ENCODE measurements at places on chromosomes 2 and 18. TPM values are rescaled to one million over a fixed set of nuclear protein-coding genes. Genes with fewer than 3 reads are reported as not detected.

Gene CLEC4F
- polyA plus RNA-seq, result 2.6 TPM

DNA sequence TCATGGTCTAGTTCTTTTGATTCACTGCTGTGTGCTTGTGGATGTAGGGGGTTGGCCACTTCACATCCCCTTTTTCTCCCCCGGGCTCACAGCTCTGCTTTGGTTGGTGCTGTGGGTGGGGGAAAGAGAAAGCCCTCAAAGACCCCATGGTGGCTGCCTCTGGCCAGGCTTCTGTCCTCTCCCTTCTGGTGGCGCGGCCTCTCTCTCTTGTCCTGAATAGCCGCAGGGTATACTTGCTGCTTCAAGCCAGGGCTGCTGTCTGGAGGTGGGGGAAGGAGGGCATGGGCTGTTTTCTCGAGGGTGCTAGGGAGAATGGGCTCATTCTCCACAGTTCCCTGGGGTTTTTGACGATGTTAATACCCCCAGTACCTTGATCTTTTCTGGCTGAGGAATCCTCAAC is 53.9 kb downstream of the IL1R2 start:
- no peak for DNase-seq
- H3K4me3 ChIP-seq, result no peak overlapping the region
- H3K27ac ChIP-seq, result peak overlapping the region; percentile 69
- H3K27me3 ChIP-seq, result no peaks in the 10 kb centered on the region

- H3K27ac ChIP-seq, result no peak overlapping the region
- H3K27me3 ChIP-seq, result no peaks in the 10 kb centered on the region
- no peak for DNase-seq
Observed at GRCh38 chr2:213148572-213149261, 2.7 kb downstream of the IKZF2 start.

Gene GDF7
- polyA plus RNA-seq, result not detected

DNA sequence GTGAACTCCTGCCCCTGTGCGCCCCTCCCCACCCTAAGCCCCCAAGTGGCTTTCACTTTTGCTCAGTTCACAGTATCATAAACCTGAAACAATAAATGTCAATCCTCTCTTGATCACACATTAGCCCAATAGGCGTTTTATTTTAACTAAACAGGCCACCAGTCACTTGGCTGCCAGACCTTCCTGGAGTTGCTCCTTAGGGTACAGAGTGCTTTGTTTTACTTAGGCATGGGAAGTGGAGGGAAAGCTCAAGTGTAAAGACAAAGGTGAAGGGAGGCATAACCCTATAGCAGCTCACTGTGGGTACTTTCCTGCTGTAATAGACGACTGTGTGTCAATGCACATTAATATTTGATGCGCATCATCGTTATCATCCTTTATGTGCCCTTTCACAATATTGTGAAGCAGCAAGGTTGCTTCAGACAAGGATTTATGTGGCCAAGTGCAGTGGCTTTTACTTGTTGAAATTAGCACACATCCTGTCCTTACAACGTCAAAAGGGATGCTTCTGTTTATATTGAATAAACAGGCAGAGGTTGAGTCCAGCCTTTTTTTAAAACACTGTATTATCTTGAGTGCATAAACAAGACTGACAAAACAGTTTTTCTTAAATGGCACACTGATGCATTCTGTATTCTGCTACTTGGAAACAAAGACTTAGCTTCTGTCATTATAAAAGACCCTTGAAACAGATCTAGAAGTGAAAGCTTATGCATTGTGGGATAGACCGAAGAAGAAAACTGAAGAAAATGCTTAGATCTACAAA is 168.5 kb downstream of the TMEFF2 start:
- no peak overlapping the region for H3K27ac ChIP-seq
- H3K27me3 ChIP-seq, result no peaks in the 10 kb centered on the region
- H3K4me1 ChIP-seq, result peaks cover 8% of the 10 kb centered on the region
- H3K36me3 ChIP-seq, result no peaks in the 10 kb centered on the region
- DNase-seq, result peak; percentile 22
- no peak overlapping the region for H3K4me3 ChIP-seq

- H3K36me3 ChIP-seq, result no peaks in the 10 kb centered on the region
- H3K27ac ChIP-seq, result no peak overlapping the region
- H3K4me3 ChIP-seq, result no peak overlapping the region
- DNase-seq, result no peak
Observed at GRCh38 chr18:23835091-23835490, 145.8 kb downstream of the LAMA3 start.

DNA sequence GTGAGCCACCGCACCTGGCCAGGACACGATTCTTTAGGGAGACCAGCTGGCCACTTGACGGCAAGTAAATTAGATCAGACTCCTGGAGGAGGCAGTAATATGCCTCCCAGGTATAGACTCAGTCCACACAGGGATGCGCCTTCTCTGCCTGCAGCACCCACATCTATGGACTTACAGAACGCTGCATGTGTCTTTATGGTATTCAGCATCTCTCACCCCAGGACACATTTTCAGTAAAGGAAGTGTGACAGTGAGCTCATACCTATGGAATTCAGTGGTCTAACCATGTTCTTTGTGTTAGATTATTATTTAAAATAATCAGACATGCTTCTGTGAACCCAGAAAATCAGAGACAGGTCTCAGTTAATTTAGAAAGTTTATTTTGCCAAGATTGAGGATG is 5.9 kb upstream of the NARS1 start:
- H3K4me1 ChIP-seq, result peaks cover 15% of the 10 kb centered on the region
- H3K27ac ChIP-seq, result no peak overlapping the region
- no peak overlapping the region for H3K4me3 ChIP-seq
- no peak for DNase-seq

Gene IL36RN
- not detected for polyA plus RNA-seq

Gene FSHR
- polyA plus RNA-seq, result not detected

Gene TUBB8B
- not detected for polyA plus RNA-seq

DNA sequence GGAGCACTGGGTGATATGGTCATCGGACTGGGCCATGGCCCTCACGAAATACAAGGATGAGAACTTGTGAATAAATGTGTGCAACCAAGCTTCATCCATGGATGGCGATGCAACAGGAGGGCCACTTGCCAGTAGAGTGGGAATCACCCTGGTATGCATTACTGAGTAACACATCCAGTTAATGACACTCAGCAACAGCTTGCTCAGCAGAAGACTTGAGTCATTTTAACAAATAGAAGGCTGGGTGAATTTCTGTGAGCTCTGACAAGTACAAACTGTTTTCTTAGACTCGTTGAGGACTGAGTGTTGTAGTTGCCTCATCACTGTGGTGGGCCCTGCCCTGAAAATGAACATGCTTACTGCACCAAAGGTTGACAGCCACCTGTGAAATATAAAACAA is 221.6 kb downstream of the NCKAP5 start:
- H3K27ac ChIP-seq, result no peak overlapping the region
- H3K27me3 ChIP-seq, result no peaks in the 10 kb centered on the region
- no peaks in the 10 kb centered on the region for H3K4me1 ChIP-seq

Gene CTIF
- polyA plus RNA-seq, result 8.1 TPM

GRCh38 chr18:8982416-8983183 is 119.9 kb upstream of the NDUFV2 start:
- no peaks in the 10 kb centered on the region for H3K4me1 ChIP-seq
- H3K4me3 ChIP-seq, result no peak overlapping the region
- no peak overlapping the region for H3K27ac ChIP-seq
- peak; percentile 61 for DNase-seq

- H3K27ac ChIP-seq, result no peak overlapping the region
- H3K4me3 ChIP-seq, result no peak overlapping the region
- no peak for DNase-seq
Observed at GRCh38 chr2:64906853-64907536, 82.2 kb upstream of the SLC1A4 start.

- no peak for DNase-seq
- H3K27ac ChIP-seq, result no peak overlapping the region
- no peaks in the 10 kb centered on the region for H3K4me1 ChIP-seq
- no peak overlapping the region for H3K4me3 ChIP-seq
- no peaks in the 10 kb centered on the region for H3K36me3 ChIP-seq
Observed at GRCh38 chr2:211930331-211930730, 608.3 kb downstream of the ERBB4 start.

All from small intestine (tissue), 16 donors.